Stimulated activated CD8-positive, alpha-beta memory T cell treated with anti-CD3 and anti-CD28 coated beads, Interleukin-15, amount 100 ng/mL, for 48 hours (primary cell): ENCODE measurements at places on chromosomes 7 and 10.

DNA sequence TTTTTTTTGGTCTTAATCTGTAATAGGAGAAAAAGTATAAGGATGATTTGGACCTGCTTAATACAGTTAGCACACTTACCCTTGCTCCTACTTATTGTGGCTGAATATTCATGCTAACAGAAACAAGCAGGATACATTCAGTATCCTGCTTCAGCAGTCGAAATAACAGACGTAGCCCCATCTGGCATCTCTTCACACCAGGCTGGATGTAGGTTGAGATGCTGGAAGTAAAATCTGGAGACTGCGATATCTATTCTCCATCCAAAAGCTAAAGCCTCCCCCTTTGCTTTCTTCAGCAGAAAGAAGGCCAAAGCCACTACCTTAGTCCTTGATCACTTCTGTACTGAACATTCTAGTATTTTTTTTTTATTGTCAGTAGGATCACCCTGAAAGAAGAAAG, 537.4 kb downstream of the AUTS2 start:
- DNase-seq: no peak

GRCh38 chr10:32891261-32891660, 66.8 kb downstream of the ITGB1 start:
- no peak for DNase-seq

GRCh38 chr10:79171504-79171903, 102.7 kb downstream of the ZMIZ1 start:
- no peak for DNase-seq

- no peak for DNase-seq
Observed at GRCh38 chr7:124257638-124258308, 224.9 kb upstream of the TMEM229A start.

- no peak for DNase-seq
Observed at GRCh38 chr10:86410542-86411124, 44.0 kb upstream of the GRID1 start.

GRCh38 chr7:132113536-132114371, 462.5 kb downstream of the PLXNA4 start:
- no peak for DNase-seq

- DNase-seq: no peak
Observed at GRCh38 chr7:24722386-24723177, 34.7 kb downstream of the GSDME start.

GRCh38 chr7:22390516-22390915, 33.6 kb upstream of the RAPGEF5 start:
- DNase-seq: no peak

- no peak for DNase-seq
Observed at GRCh38 chr10:28332726-28333125, 29.9 kb upstream of the MPP7 start.

- DNase-seq: no peak
Observed at GRCh38 chr10:123492016-123492415, 174.1 kb upstream of the GPR26 start.

DNA sequence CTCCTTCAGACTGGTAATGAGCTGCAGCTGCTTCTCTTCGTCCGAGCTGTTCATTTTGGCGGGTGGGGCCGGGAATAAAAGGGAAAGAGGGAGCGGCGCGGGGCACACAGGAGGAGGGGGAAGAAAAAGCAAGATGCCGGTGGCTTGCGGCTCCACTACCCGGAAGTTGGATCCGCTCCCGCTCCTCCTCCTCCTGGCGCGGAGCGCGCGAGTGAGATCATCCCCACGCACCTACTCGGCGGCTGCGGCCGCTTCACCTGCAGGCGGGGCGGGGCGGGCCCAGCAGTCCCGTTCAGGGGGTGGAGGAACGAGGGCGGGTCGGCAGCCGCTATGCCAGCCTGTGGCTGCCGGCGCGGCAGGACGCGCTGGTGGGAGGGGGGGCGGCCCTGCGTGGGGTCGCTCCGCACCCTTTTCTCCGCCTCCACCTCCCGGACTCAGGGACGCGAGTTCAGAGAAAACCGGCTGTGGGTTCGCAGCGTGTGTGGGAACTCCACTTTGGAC, at the start of gene SHTN1:
TSS of gene SHTN1 (minus strand) at position 162 of the 501 bp plus-strand sequence. CDS start at position 54, 108 bp downstream.
- no peak for DNase-seq

DNA sequence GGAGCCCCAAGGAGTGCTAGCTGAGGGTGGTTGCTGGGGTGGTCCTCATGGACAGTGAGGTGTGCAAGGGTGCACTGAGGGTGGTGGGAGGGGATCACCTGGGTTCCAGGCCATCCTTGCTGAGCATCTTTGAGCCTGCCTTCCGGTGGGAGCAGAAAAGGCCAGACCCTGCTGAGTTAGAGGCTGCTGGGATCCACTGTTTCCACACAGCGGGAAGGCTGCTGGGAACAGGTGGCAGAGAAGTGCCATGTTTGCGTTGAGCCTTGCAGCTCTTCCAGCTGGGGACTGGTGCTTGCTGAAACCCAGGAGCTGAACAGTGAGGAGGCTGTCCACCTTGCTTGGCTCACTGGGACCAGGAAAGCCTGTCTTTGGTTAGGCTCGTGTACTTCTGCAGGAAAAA, 34.9 kb downstream of the PRF1 start:
- DNase-seq: no peak

- DNase-seq: no peak
Observed at GRCh38 chr10:14605231-14605925, 169.3 kb downstream of the FAM107B start.

DNA sequence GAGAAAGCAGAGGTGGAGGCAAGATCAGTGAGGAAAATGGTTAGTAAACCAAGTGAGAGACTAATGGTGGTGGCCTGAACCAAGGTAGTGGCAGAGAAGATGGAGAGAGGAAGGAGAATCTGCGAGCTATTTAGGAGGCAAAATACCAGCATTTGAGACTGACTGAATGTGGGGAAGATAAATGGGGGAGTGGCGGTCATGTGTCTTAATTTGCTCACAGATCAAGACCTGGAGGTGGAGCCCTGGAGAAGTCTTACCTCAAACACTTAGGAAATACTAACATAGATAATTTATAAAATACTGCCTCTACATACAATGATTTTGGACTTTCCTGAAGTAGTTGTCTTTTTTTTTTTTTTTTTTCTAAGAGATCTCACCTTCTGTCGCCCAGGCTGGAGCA, 34.7 kb downstream of the ICA1 start:
- DNase-seq: no peak

DNA sequence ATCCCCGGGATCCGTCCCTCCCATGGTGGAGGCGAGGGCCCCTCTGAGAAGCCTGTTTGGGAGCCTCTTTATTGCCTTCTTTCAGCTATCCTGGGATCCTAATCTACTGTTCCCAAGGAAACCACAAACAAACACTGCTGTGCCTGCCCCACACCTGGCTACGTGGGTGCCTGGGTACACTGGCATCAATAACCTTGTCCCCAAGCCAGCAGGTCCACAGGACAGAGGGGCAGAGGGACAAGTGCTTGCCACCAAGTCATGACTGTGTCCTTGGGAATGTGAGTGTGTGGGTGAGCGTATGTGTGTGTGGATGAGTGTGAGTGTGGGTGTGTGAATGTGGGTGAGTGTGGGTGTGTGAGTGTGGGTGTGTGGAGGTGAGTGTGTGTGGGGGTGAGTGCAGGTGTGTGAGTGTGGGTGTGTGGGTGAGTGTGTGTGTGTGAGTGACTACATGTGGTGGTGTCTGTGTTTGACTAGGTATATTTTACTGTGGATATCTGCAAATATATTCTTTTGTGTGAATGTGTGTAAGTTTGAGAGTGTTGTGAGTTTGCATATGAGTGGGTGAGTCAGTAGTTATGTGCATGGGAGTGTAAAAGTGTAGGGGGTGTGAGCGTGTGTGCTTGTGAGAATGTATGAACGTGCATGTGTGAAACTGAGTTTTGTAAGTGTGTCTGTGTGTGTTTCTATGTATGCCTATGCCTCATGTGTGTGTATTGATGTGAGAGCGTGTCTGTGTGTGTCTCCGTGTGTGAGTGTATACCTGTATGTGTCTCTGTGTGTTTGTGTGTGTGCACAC, 96.1 kb downstream of the TNS3 start:
- DNase-seq: no peak

DNA sequence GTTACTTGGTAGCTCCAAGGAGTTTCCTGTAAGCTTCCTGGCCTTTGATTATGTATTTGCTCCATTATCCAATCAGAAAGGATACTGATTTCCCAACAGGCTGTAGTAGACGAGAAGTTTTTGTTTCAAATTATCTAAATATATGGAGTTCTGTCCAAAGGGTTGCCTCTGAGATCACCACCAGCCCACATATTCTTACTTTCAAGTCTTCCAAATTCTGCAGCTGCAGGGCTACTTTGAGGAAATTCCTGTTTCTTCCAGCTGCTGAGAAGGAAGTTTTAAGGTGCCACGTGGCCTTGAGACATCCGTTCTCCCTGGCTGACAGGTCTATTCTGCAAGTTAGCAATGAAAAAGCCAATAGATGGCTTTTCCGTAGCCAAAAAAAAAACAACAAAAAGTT, 286.0 kb downstream of the TWIST1 start:
- DNase-seq: no peak

- DNase-seq: no peak
Observed at GRCh38 chr7:27746978-27747377, 7.0 kb downstream of the TAX1BP1 start.

DNA sequence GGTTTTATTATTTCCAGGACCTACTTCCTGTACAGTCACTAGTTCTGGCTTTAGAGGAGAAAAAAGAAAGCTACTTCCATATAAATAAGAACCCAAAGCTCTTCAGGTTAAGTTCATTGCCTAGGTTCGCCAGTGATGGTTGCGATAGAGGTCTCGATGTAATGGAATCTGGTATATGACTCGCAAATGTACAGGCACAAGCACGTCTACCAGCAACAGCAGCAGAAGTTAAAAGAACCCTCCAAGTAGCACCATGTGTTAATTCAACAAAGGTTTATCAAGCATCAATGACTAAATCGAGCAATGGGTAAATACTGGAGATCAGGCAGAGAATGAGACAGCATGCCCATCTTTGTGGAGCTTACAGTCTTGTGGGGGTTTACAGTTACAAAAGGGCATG, 155.4 kb downstream of the BTAF1 start:
- DNase-seq: no peak

DNA sequence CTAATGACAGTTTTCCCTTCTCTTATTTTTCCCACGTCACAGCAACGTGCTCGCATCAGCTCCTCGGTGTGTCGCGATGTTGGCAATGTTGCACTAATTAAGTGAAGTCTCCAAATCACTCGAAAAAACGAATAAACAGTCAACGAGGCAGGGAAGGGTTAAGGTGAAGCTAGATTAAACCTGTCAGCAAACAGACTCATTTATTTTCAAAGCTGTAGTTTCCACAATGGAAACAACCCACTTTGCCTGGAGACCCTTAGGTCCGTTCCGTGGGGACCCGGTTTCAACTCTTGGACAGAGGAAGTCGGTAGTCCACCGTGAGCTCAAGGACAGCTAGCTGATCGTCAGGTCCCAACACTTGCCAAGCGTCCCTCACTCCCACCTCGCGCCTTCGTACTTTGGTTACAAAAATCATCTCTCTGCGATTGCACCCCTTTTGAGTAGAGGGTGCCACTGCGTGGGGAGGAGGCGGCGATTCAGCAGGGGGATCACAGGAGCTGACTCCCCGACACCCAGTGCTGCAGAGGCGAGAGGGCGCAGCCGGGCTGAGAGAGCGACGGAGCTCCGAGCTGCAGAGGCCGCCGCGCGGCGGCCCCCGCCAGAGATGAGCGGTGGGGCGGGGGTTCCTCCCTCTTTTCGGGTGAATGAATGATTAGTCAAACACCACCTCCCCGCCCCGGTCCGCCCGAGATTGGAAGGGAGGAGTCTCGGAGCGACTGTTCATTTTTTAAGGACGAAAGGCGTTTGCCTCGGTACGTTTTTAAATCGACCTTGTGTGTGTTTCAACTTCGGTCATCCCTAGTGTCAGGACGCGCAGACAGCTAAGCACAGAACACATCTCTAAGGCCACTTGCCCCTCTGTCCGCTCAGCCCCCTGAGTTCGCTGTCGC, 1.3 kb upstream of the BMPER start:
- DNase-seq: no peak

- DNase-seq: no peak
Observed at GRCh38 chr10:73920089-73920488, 9.2 kb downstream of the PLAU start.

- DNase-seq: no peak
Observed at GRCh38 chr10:132647424-132647823, 109.8 kb downstream of the INPP5A start.

- peak; percentile 18 for DNase-seq
Observed at GRCh38 chr7:30159698-30160143, 24.9 kb downstream of the MTURN start.

DNA sequence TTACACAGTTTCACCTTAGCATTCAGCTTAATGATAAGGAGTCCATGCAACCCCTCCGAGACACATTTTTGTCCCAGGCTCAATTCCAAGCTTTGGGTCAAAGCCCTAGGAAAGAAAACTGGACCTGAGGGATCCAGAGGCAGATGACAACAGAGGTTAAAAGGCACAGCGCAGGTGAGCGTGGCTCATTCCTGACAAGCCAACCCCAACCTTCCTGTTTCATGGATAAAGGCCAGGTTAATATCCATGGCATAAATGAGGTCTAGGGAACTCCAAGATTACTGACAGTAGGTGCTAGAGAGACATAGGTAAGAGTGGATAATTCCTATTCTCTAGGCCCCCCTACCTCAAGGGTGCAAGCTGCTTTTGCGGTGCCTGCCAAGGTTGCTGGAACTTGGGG, 86.7 kb upstream of the GPR22 start:
- DNase-seq: no peak

GRCh38 chr10:1409392-1409791, 327.9 kb downstream of the ADARB2 start:
- no peak for DNase-seq

GRCh38 chr10:126247446-126247975, 140.8 kb downstream of the ADAM12 start:
- DNase-seq: no peak

DNA sequence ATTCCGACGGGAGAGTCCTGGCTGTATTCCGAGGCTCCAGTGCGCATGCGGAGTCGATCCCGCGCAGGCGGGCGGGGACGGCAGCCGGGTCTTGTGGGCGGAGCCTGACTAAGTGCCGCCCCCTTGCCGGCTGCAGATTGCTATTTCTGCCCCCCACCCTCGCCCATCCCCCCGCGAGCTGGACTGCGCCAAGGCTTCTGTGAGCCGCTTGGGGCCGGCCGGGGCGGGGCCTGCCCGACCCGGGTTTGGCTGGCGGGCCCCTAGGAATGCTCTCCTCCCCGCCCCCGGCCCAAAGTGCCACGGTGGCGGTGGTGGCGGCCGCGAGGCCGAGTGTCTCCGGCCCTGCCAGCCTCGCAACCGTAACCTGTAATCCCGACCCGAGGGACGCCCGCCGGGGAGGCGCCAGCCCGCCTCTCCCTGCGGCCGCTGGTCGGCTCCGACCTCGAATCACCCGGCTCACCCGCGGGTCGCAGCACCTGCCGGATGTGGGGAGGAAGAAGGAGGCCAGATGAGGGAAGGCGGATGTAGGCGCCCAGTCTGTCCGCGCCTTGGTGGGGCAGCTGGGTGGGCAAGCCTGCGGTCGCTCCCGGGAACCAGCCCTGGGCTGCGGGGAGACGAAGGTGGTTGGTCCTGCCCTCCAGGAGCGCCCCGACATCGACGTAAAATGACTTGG, 702 bp upstream of the KAZALD1 start:
- DNase-seq: peak; percentile 85

- no peak for DNase-seq
Observed at GRCh38 chr10:115432188-115432819, 339.1 kb downstream of the ATRNL1 start.
